Sigmoid colon (tissue), 7 donors: ENCODE measurements at places on chromosomes 7 and 10. TPM values are rescaled to one million over a fixed set of nuclear protein-coding genes. Genes with fewer than 3 reads are reported as not detected.

Gene NPC1L1
- not detected for polyA plus RNA-seq

Gene CALCR
- polyA plus RNA-seq: not detected

Gene PAPSS2
- 88.9 TPM for polyA plus RNA-seq

Gene SEMA3C
- polyA plus RNA-seq: 8.4 TPM

Gene SCART1
- 0.99 TPM for polyA plus RNA-seq

Gene ANXA8L1
- not detected for polyA plus RNA-seq

Gene MYO1G
- polyA plus RNA-seq: 2.8 TPM

Gene SLC16A9
- polyA plus RNA-seq: 5.3 TPM

GRCh38 chr10:44051584-44052385 lies 333.1 kb downstream of the CXCL12 start:
- no peaks in the 10 kb centered on the region for H3K27me3 ChIP-seq
- DNase-seq: no peak
- H3K36me3 ChIP-seq: no peaks in the 10 kb centered on the region
- no peak overlapping the region for H3K4me3 ChIP-seq
- H3K27ac ChIP-seq: no peak overlapping the region

GRCh38 chr10:87519582-87519981 lies 14.9 kb downstream of the MINPP1 start:
- DNase-seq: no peak
- peaks cover 8% of the 10 kb centered on the region for H3K4me1 ChIP-seq
- peaks cover 62% of the 10 kb centered on the region for H3K36me3 ChIP-seq
- no peak overlapping the region for H3K27ac ChIP-seq

- H3K4me3 ChIP-seq: no peak overlapping the region
- H3K36me3 ChIP-seq: no peaks in the 10 kb centered on the region
- peaks cover 22% of the 10 kb centered on the region for H3K4me1 ChIP-seq
- H3K27me3 ChIP-seq: no peaks in the 10 kb centered on the region
These were observed 23.2 kb upstream of the RASSF4 start for GRCh38 chr10:44936314-44936975.

- H3K27ac ChIP-seq: no peak overlapping the region
- DNase-seq: no peak
- H3K27me3 ChIP-seq: no peaks in the 10 kb centered on the region
- H3K4me3 ChIP-seq: no peak overlapping the region
- H3K4me1 ChIP-seq: no peaks in the 10 kb centered on the region
These were observed 167.2 kb upstream of the HGF start for GRCh38 chr7:81937091-81937490.

DNA sequence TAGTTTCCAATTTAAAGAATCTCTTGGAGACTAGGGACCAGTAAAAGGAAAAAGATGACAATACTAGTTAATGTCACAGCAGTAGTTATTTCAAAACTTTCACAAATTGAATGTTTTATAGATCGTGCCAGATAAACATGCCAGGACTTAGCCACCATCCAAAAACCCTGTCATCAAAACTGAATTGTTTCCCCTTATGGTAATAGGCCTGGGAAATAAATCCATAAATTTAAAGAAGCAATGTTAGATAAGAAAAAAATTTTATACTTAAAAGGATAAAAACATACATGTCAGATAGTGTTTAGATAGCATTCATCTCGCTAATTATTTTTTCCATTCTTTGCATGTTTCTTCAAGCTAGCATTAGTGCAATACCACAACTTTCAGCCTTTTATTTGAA lies 71.2 kb downstream of the SUGCT start:
- H3K4me3 ChIP-seq: no peak overlapping the region
- DNase-seq: no peak
- no peaks in the 10 kb centered on the region for H3K36me3 ChIP-seq
- H3K4me1 ChIP-seq: peaks cover 3% of the 10 kb centered on the region
- no peaks in the 10 kb centered on the region for H3K27me3 ChIP-seq

- H3K27ac ChIP-seq: no peak overlapping the region
- no peaks in the 10 kb centered on the region for H3K36me3 ChIP-seq
- DNase-seq: no peak
- H3K4me1 ChIP-seq: no peaks in the 10 kb centered on the region
- H3K27me3 ChIP-seq: no peaks in the 10 kb centered on the region
- H3K4me3 ChIP-seq: no peak overlapping the region
These were observed 4.5 kb upstream of the BLNK start for GRCh38 chr10:96275685-96276418.

GRCh38 chr7:2979201-2979631 lies 64.5 kb downstream of the CARD11 start:
- peaks cover 30% of the 10 kb centered on the region for H3K27me3 ChIP-seq
- no peaks in the 10 kb centered on the region for H3K4me1 ChIP-seq
- DNase-seq: no peak
- H3K36me3 ChIP-seq: no peaks in the 10 kb centered on the region
- no peak overlapping the region for H3K27ac ChIP-seq

GRCh38 chr10:10007957-10008356 lies 1009.7 kb upstream of the CELF2 start:
- no peak overlapping the region for H3K4me3 ChIP-seq
- H3K36me3 ChIP-seq: no peaks in the 10 kb centered on the region
- no peaks in the 10 kb centered on the region for H3K27me3 ChIP-seq
- no peak overlapping the region for H3K27ac ChIP-seq
- no peak for DNase-seq
- no peaks in the 10 kb centered on the region for H3K4me1 ChIP-seq

- no peaks in the 10 kb centered on the region for H3K4me1 ChIP-seq
- H3K27ac ChIP-seq: no peak overlapping the region
- no peak overlapping the region for H3K4me3 ChIP-seq
These were observed 71.9 kb upstream of the DUSP5 start for GRCh38 chr10:110425684-110426293.

- DNase-seq: no peak
- no peaks in the 10 kb centered on the region for H3K4me1 ChIP-seq
- no peak overlapping the region for H3K27ac ChIP-seq
These were observed 546.5 kb upstream of the STEAP1 start for GRCh38 chr7:89607792-89608191.

- no peak overlapping the region for H3K4me3 ChIP-seq
- no peaks in the 10 kb centered on the region for H3K36me3 ChIP-seq
- H3K27ac ChIP-seq: no peak overlapping the region
- no peaks in the 10 kb centered on the region for H3K27me3 ChIP-seq
These were observed 99.1 kb downstream of the TAX1BP1 start for GRCh38 chr7:27839099-27839498.

DNA sequence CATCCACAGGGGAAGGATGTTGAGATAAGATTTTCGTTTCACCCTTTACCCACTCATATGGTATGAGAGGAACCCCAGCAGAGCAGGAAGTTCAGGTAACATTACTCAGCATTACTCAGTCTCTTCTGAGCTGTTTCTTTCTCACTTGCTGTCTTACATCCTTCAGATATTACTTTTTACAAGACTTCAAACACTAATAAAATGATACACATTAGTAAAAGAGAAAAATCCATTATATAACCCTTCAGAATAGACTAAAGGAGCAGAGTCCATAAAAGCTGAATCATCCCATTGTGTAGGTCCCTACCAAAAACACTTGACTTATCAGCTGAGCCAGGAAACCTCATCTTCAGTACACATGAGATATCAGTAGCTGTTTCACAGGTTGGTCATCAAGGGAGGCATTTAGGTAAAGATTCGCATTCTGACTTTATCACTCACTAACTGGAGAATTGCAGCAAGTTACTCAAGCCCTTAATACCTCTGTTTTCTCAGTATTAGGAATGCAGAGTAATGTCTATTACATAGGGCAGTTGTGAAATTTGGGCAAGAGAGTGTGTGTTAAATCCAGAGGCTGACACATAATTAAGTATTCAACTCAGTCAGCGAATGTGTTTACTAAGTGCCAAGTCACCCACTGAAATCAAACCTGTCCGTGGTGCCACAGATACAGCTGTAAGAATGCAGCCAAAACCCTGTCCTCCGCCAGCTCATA lies 44.7 kb downstream of the KLF6 start:
- DNase-seq: no peak
- no peak overlapping the region for H3K27ac ChIP-seq
- H3K4me3 ChIP-seq: no peak overlapping the region
- no peaks in the 10 kb centered on the region for H3K4me1 ChIP-seq

GRCh38 chr10:128147064-128147463 lies 20.8 kb upstream of the MKI67 start:
- H3K27me3 ChIP-seq: peaks cover 5% of the 10 kb centered on the region
- no peak for DNase-seq
- H3K36me3 ChIP-seq: no peaks in the 10 kb centered on the region
- H3K27ac ChIP-seq: no peak overlapping the region
- H3K4me1 ChIP-seq: peaks cover 10% of the 10 kb centered on the region
- no peak overlapping the region for H3K4me3 ChIP-seq

- no peaks in the 10 kb centered on the region for H3K27me3 ChIP-seq
- H3K27ac ChIP-seq: no peak overlapping the region
- DNase-seq: no peak
- no peaks in the 10 kb centered on the region for H3K36me3 ChIP-seq
- H3K4me1 ChIP-seq: no peaks in the 10 kb centered on the region
These were observed 11.5 kb upstream of the SGMS1 start for GRCh38 chr10:50635286-50635685.

- no peak overlapping the region for H3K4me3 ChIP-seq
- H3K36me3 ChIP-seq: peaks cover 7% of the 10 kb centered on the region
- DNase-seq: no peak
- H3K4me1 ChIP-seq: no peaks in the 10 kb centered on the region
These were observed 172.8 kb upstream of the IMMP2L start for GRCh38 chr7:111734954-111735660.

- H3K4me3 ChIP-seq: no peak overlapping the region
- no peaks in the 10 kb centered on the region for H3K4me1 ChIP-seq
- no peak overlapping the region for H3K27ac ChIP-seq
- DNase-seq: no peak
- H3K27me3 ChIP-seq: no peaks in the 10 kb centered on the region
These were observed 6.6 kb downstream of the TFPI2 start for GRCh38 chr7:93883917-93884345.
